ENCODE measurements at places on chromosomes 2 and 18.

DNA sequence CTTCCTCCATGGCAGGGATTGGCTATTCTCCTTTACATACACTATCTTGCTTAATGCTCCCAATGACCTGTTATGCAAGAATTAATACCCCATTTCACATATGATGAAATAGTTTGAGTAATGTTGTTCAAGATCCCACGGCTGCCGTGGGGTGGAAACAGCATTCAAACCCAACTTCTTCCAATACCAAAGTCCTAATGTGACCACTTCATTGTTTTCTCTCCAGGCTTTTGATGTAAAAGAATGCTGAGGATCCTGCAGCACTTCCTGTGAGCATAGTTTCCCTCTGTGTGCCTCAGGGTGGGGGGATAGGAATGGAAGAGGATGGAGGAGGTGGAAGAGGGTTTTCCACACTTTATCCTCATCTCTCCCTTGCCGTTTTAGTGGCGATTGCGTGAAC lies 199.4 kb downstream of the IRS1 start:
- no peak for DNase-seq

DNA sequence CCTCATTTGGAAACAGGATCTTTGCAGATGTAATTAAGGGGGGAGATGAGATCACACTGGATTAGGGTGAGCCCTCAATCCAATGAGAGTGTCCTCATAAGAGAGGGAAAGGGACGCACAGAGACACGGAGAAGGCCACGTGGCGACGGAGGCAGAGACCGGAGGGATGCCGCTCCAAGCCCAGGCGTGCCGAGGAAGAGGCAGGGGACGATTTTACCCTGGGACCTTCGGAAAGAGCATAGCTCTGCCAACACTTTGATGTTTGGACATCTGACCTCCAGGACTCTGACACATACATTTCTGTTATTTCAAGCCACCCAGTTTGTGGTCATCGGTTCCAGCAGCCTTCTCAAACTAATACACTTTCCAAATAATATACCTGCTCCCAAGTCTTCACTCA lies 84.4 kb upstream of the ZCCHC2 start:
- DNase-seq, result no peak

GRCh38 chr2:40584432-40584831 lies 132.5 kb upstream of the SLC8A1 start:
- no peak for DNase-seq

- no peak for DNase-seq
Observed at GRCh38 chr2:173749315-173749714, 215.9 kb downstream of the SP3 start.

DNA sequence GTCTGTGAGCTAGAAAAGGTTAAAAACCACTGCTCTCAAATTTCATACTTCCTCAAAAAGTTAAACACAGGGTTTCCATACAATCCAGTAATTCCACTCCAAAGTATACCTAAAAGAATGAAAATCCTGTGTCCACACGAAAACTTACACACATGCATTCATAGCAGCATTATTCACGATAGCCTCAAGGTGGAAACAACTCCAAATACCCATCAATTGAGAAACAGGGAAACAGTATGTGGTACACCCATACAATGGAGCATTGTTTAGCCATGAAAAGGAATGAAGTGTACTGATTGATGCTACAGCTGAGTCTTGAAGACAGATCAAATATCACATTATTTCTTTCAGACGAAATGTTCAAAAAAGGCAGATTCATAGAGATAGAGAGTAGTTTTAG lies 36.7 kb downstream of the UXS1 start:
- no peak for DNase-seq

GRCh38 chr2:174247474-174248186 lies 702 bp downstream of the OLA1 start:
- DNase-seq, result no peak

- no peak for DNase-seq
Observed at GRCh38 chr2:102417946-102418345, 5.0 kb upstream of the IL18RAP start.

DNA sequence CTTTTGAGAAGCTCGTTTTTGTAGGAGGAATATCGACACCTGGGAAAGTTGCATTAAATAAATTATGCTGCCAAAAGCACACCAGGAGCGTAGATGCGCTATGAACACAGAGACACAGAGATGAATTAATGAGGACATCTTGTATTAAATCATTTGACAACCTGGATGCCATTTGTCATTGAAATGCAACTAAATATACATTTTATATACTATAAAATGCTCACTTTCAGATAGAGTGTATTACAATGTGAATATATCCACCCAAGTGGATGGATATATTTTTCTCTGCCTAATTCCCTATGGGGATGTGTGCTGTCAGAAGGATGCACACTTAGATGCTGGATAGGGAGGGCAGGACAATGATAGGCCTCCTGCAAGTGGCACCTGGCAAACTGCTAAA lies 426.2 kb downstream of the RIT2 start:
- DNase-seq, result no peak

GRCh38 chr2:29632018-29632417 lies 289.4 kb downstream of the ALK start:
- DNase-seq, result no peak

DNA sequence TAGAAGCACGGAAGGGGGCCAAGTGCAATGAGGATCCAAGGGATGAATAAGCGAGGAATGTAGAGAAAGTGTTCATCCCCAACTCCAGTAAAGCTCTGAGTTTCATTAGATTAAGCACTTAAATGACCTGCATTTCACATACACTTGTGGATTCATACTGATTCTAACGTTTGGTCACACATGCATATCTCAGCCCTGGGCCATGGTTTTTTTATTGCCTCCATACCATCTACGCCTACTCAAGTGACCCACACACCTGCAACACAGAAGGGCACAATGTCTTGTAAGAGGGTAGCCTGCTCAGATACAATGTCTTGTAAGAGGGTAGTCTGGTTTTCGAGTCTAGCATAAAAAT lies 566 bp upstream of the MRPS5 start:
- no peak for DNase-seq

DNA sequence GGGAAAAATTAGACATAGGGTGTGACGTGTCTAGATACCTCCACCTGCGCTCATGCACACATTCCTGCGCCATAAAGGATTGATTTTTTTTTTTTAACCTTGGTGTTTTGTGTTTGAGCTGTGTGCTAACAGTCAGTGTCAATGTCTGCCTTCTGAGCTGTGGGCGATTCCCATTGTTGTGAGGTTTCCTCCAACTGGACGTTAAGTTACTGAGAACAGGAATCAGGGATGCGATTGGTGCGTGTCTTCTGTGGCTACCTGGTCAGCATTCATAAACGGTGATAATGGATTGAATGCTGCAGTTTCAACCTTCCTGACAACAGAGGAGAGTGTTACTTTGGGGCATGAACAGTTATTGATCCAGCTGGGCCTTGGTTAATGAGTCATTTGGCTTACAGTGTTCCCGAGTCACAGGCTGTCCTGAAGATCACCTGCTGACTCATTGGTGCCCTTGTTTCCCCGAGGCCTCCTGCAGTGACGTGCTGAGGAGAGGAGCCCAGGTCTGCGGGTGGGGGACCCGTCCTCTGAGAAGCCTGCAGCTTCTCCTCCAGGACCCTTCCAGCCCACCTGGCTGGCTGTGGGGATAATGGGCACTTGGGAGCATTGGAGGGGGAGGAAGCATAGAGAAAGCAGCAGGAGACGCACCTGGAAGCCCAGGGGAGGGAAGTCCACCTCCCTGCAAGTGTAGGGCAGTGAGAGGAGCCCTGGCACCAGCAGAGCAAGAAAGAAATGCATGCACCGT lies 25.8 kb upstream of the CABYR start:
- DNase-seq, result no peak

DNA sequence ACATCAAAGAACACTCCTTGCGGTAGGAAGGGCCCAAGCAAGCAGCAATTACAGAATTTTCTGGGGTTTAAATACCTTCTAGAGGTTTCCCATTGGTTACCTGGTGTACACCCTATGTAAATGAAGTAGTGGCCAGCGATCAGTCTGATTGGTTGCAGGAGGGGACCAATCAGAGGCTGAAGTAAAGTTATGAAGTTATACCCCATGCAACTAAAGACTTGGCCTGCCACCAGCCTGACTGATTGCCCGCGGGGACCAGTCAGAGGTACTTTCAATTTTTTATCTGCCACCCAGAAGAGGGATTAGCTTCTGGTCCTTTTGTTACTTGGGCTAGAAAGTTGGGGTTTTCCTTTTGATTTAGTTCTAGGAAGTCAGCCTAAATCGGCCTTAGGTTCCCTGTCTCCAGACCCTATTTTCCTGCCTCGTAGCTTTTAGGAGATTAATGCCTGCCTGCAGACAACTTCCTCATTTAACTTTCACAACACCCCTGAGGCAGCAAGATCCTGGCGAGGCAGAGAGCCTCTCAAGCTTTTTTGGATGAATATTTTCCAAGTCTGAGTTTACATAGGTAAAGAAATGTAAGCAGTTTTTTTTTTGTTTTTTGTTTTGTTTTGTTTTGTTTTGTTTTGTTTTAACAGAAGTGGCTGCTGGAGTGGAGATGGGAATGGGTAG lies 1.5 kb upstream of the DGUOK start:
- DNase-seq, result no peak

GRCh38 chr2:201118961-201119854 lies 3.2 kb downstream of the CFLAR start:
- DNase-seq, result no peak

DNA sequence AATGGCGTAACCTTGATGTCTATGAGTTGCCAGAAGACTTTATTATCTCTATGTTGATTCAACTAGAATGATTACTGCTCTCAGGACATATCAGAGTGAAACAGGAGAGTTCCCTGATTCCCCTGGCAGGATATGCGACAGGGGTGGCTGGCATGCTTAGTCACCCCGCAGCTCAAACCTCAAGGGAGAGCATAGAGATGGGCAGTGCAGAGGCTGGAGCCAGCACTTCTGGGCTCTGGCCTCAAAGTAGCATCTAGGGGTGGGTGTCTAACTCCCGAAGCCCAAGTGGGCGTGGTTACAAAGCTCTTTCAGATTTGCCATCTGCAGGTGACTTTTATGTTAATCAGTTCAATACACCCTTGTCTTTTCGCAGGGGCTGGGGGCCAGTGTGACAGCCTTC lies 391.6 kb downstream of the ADCYAP1 start:
- DNase-seq, result no peak

DNA sequence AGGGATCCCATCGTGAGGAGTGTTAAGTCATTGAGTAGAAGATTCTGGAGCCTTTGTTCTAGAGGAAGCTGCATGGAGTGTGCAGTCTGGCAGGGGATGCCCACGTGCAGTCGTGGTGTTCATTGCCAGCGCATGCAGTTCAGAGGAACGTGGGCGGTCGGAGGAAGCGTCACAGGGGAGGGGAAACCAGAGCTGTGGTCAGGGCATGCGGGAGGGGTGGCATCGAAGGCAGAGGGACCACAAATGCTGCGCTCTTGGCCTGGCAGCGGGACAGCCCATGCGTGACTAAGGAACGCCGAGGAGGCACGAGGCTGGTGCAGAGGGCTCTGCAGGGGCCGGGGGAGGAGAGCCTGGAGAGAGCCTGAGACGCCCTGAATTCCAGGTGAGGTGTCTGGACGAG lies 141.1 kb downstream of the KLHL29 start:
- no peak for DNase-seq

GRCh38 chr18:61791031-61791430 lies 101.8 kb downstream of the RNF152 start:
- DNase-seq, result no peak

GRCh38 chr2:233712611-233713261 lies at the start of gene UGT1A5:
Gene UGT1A5 (plus strand): TSS chr2:233712907. CDS start chr2:233712992, 85 bp downstream.
- DNase-seq, result no peak

DNA sequence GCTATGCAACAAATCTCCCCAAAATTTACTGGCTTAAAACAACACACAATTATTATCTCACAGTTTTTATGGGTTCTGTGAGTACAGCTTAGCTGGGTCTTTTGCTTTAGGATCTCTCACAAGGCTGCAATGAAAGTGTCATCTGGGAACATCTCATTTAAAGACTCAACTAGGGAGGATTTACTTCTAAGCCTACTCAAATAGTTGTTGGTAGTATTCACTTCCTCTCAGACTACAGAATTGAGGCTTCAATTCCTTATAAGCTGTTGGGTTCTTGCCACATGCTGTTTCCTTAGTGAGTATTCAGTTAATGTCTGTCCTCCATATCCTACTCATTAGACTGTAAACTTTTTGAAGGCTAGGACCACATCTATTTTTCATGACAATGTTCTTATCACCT lies 72.3 kb downstream of the MDH1 start:
- no peak for DNase-seq

DNA sequence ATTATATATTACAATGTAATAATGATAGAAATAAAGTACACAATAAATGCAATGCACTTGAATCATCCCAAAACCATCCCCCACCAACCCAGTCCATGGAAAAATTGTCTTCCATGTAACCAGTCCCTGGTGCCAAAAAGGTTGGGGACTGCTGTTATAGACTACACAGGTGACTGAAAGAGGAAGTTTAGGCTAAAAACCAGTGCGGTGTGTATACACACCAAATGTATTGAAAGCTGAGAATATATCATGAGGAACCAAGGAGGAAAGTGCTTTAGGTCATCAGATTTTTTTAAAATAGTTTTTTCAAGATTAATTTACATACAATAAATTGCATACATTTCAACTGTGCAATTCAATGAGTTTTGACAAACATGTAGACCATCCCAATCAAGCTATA lies 20.5 kb upstream of the C1D start:
- no peak for DNase-seq

- DNase-seq, result no peak
Observed at GRCh38 chr2:189363559-189363958, 77.7 kb upstream of the WDR75 start.

- no peak for DNase-seq
Observed at GRCh38 chr2:40315683-40316082, 136.2 kb downstream of the SLC8A1 start.

GRCh38 chr18:7321831-7322230 lies 90.9 kb downstream of the LRRC30 start:
- DNase-seq, result no peak

- DNase-seq, result no peak
Observed at GRCh38 chr18:38427234-38427633, 861.6 kb upstream of the CELF4 start.

- DNase-seq, result no peak
Observed at GRCh38 chr2:205119136-205119535, 563.2 kb upstream of the NRP2 start.

- no peak for DNase-seq
Observed at GRCh38 chr2:31388736-31389135, 25.8 kb downstream of the XDH start.

- DNase-seq, result no peak
Observed at GRCh38 chr2:135113322-135113721, 61.2 kb downstream of the RAB3GAP1 start.

GRCh38 chr2:235433860-235434259 lies 60.0 kb upstream of the AGAP1 start:
- no peak for DNase-seq

- no peak for DNase-seq
Observed at GRCh38 chr2:173214213-173214612, 138.6 kb downstream of the MAP3K20 start.

GRCh38 chr2:206415618-206416243 lies 27.6 kb upstream of the ADAM23 start:
- no peak for DNase-seq

GRCh38 chr2:152406119-152406835 lies 71.3 kb downstream of the FMNL2 start:
- no peak for DNase-seq

All from activated T-cell treated with anti-CD3 and anti-CD28 coated beads, Interleukin-2, amount 50 U/mL, for 4 hours (primary cell).